ENCODE measurements at places on chromosomes 4 and X.

- DNase-seq: no peak
Measured at GRCh38 chr4:29467044-29467717, 1253.0 kb upstream of the PCDH7 start.

DNA sequence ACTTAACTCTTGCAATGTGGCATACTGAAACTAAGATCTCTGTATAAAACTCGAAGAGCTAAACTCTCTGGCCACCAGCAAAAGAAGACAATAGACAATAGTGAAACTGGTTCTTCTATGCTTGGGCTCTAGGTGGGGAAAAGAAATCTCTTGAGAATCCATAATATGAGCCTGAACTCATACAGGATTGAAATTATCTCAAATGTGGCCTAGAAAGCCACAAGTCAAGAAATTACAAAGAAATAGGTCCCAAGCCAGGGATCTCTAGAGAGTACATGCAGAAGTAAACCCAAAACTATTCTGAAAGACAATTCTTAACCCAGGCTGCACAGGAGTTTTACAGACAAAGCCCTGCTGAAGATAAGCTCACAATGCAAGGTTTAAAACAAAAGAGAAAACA lies 127.4 kb downstream of the ANAPC10 start:
- no peak for DNase-seq

GRCh38 chr4:6335040-6335590 lies 65.5 kb downstream of the WFS1 start:
- DNase-seq: no peak

GRCh38 chr4:138110815-138111214 lies 131.3 kb downstream of the SLC7A11 start:
- no peak for DNase-seq

DNA sequence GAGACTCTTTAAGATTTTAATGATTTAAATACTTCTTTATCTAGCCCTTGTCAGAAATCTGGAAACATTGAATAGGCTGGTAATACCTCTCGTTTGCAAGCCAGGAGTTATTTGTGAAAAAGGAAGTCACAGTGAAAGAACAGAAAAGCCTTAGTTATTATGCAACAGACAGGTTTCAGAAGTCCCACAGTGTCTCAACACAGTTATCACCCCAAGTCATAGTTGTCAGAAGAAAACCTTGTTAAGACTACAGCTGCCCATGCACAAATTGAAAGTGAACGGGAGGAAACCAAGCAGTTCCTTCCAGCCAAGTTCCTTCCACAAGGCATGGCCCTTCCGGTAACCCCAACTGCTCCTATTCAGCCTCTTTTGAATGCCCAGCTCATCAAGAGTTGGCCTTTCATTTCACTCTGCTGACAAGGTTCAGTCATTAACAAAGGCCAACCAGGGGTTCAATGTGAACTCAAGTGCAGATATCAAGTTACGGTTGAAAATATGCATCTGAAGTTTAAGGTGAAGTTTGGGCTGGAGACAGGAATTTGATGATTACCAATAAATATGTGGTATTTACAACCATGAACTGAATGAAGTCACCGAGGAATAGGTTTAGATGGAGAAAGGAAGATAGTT lies 15.6 kb downstream of the ALPK1 start:
- DNase-seq: no peak

GRCh38 chr4:3276986-3277385 lies 15.8 kb upstream of the RGS12 start:
- DNase-seq: no peak

- no peak for DNase-seq
Measured at GRCh38 chr4:1356181-1356998, 9.4 kb downstream of the UVSSA start.

- DNase-seq: no peak
Measured at GRCh38 chrX:134010690-134011089, 25.3 kb upstream of the GPC3 start.

GRCh38 chrX:70554523-70554922 lies 109.9 kb downstream of the DLG3 start:
- DNase-seq: no peak

Measured in stimulated activated CD8-positive, alpha-beta memory T cell treated with anti-CD3 and anti-CD28 coated beads, Interleukin-7, amount 100 ng/mL, for 1 hour (primary cell).